ENCODE measurements at places on chromosomes 6 and 20.

DNA sequence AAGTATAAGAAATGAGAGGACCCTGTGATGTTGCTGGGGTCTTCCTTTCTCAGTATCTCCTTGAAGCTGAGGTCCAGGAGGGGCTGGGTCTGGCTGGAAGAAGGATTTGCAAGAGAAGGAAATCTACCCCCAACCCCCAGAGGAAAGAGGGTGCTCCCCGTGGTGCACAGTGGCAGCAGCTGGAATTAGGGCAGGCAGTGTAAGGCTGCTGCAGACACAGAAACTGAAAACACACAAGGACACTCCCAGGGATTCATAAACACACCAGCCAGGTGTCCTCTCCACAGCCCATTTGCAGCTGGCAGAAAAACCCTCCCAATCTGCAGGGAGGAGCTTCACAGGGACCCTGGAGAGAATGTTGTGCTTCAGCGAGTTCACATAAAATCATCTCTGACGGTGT is 297.2 kb downstream of the CDH26 start:
- DNase-seq: no peak

DNA sequence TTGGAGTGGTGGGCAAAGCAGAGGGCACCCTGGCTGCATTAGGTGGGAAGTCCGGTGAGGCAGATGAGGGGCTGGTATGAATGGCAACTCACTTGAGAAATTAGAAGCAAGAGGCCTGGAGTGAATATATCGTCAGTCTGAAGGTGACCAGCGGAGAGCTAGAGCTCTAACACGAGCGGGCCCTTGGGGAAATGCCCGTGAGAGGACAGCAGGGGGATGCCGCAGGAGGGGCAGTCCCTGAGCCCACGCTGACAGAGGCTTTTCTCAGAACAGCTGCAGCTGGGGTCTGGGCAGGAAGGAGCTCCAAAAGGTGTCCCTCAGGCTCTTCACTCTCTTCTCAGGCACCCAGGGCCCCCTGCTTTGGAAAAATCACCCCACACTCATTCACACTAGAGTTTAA is 32.0 kb upstream of the CD93 start:
- DNase-seq: no peak

DNA sequence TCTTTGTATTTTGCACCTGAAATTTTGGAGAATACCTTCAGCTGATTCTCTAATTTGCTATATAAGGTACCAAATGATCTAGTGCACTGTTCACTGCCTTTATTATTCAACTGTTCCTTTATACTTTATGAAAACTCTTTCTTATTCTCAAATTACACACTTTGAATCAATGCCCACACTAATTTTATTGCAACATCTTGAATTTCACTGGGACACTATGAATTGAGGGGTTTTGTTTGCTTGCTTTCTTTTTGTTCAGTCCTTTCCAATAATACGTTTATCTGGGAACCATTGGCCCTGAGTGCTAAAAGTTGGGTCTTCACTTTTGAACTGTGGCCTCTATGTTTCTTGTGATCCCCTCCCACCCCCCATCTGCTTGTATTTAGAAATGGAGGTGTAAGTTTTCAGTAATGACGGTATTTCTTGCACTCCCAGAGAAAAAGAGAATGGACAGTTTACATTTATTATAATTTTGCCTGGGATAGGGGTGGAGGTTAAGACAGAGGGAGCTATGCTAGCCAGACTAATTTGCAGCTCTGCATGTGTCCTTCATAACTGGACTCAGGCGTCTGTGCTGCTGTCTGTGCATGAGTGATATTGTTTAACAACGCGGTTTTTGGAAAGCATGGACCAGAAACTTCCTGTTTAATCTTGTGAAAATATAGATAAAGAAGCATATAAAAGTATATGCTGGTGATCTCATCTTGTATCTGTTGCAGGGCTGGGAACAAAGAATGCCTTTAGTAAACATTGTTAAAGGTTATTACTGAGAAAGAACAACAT is 98.1 kb downstream of the DNAH8 start:
- DNase-seq: no peak

- no peak for DNase-seq
These were observed 8.1 kb upstream of the ATXN1 start for GRCh38 chr6:16769131-16769985.

DNA sequence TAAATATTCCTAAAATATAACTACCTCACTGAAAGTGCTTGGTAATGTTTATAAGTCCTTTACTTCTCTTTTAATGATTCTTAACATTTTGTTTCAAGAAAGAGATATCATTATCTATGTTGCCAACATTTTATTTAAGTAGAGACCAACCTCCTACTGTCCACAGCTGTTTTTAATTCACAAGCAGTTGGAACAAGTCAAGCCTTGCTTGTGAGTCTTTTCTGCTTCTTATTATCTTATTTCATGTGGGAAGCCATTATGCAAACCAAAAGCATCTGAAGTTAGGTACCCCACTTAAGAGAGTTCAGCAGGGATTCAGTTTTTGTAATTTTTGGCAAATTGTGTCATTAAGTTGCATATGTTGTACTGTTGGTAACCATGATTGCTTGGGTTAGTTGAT is 1714.5 kb downstream of the GRIK2 start:
- DNase-seq: no peak

GRCh38 chr6:88380083-88380482 is 213.9 kb upstream of the CNR1 start:
- no peak for DNase-seq

- DNase-seq: no peak
These were observed 349.7 kb upstream of the POU3F2 start for GRCh38 chr6:98484696-98485095.

DNA sequence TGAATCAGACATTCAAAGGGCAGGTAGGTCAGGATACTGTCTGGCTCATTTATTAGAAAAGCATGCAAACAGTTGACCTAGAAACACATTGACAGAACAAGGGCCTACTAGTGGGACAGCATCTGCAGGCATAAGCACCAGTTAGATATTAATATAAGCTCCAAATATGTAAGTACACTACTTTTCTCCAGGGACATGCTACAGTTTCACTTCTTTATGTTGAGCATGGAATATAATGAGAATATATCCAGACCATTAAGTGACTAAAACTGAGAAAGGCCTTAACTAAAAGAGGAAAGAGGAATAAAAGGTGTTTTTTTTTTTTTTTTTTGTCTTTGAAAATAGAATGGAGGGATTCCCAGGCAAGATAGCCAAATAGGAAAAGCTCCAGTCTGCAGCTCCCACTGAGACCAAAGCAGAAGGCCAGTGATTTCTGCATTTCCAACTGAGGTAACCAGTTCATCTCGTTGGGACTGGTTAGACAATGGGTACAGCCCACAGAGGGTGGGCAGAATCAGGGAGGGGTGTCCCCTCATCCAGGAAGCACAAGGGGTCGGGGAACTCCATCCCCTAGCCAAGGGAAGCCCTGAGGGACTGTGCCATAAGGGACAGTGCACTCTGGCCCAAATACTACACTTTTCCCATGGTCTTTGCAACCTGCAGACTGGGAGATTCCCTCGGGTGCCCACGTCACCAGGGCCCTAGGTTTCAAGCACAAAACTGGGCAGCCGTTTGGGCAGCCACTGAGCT is 251.6 kb downstream of the PHF3 start:
- no peak for DNase-seq

GRCh38 chr6:75023634-75024033 is 182.2 kb downstream of the COL12A1 start:
- no peak for DNase-seq

- DNase-seq: no peak
These were observed 10.6 kb downstream of the MYB start for GRCh38 chr6:135191508-135192255.

DNA sequence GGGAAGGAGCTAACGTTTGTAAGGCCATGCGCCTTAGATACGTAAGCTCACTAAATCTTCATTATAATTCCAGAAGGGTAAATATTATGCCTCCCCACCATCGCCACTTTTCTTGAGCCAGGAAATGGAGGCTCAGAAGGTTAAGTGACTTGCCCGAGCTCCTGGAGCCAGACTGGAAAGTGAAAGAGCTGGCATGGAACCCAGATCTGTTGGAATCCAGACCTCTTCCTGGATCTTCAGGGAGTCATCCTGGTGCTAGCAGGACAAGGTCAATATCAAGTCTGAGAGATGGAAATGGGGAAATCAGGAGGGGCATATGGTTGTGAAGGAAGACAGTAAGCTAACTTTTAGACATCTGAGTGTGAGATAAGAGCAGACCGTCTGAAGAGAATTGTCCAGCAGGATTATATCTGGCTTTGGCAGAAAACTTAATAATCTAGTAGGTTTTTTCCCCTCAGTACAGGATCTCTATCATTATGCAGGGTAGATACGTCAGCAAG is 6.2 kb downstream of the TMEM200A start:
- no peak for DNase-seq

- no peak for DNase-seq
These were observed 580.4 kb downstream of the CBLN4 start for GRCh38 chr20:55424968-55425367.

- DNase-seq: no peak
These were observed 93.6 kb downstream of the FOXC1 start for GRCh38 chr6:1703091-1703855.

- no peak for DNase-seq
These were observed 52.8 kb upstream of the MPC1 start for GRCh38 chr6:166435574-166435973.

DNA sequence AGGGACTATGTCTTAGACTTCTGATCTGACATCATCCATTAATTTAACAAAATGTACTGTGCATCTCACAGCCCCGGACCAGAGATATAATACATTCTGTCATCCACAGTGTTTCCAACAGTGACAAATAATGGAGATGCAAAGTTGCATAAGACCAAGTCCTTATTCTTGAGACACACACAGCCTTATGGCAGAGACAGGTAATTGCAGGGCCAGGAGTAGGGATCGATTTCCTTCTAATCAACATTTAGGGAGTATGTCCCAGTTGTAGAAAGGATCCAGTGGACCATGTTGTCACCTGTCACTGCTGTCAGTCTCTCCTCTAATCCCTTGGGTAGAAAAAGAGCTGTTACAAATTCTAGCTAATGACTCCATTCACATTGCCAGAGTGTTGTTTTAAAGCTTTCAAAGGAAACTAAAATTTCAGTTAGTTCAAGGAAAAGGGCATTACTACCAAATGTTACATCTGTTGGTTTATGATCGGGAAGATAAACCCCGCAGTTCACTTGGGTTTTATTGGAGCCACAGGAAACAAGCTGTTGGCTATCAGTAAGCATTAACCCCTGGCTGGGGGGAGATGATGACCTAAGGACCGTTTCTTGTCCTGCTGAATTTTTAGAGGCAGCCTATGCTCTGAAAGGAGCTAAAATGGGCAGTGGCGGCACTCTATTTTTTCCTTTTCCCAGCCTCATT is 111.4 kb upstream of the ATXN1 start:
- DNase-seq: no peak

GRCh38 chr6:21476112-21476511 is 117.4 kb upstream of the SOX4 start:
- no peak for DNase-seq

Data from esophagus squamous epithelium (tissue), 5 donors.